Spinal cord (tissue), 10 donors: ENCODE measurements at places on chromosomes 2 and 18.

GRCh38 chr2:119901013-119901412 lies 111.9 kb upstream of the EPB41L5 start:
- DNase-seq = no peak

DNA sequence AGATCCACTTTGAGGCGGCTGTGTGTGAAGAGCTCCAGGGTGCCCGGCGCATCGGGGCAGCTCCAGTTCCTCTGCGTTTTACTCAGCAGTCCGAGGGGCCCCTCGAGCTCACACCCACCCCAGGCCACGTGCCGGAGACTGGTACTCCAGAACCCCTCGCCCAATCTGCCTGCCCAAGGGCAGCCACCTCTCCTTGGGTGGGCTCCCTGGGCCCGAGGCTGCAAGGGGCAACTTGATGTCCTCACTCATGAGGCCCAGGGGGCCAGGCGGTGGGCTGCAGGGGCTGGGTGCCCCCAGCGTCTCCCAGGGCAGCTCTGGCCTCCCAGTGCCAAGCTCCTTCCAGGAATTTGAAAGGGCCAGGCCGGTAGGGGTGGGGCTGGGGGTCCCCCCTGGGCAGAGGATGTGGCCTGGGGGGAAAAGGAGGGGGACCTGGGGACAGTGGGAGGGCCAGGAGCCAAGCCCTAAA lies 16.7 kb downstream of the RAMP1 start:
- DNase-seq = no peak

- DNase-seq = no peak
These were observed 16.1 kb downstream of the MOCOS start for GRCh38 chr18:36203360-36203895.

GRCh38 chr2:129277585-129277981 lies 701.9 kb upstream of the RAB6C start:
- DNase-seq = no peak

DNA sequence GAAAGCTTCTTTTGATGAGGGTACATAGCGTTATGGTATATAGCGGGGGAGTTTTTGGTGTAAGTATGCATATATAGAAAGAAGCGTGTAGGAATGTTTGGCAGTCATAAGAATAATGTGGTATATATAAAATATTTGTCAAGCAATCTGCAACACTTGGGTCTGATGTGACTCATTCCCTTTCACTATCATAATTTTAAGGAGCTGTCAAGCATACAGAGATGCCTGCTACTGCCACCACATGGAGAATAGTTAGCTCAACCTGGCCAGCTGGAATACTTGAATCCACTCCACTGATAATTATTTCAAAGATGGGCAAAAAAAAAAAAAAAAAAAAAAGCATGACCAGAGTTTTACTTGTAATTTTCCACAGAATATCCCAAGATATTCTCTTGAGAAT lies 559.8 kb upstream of the REG3G start:
- no peak for DNase-seq
